ENCODE measurements at places on chromosomes 6 and 20.

DNA sequence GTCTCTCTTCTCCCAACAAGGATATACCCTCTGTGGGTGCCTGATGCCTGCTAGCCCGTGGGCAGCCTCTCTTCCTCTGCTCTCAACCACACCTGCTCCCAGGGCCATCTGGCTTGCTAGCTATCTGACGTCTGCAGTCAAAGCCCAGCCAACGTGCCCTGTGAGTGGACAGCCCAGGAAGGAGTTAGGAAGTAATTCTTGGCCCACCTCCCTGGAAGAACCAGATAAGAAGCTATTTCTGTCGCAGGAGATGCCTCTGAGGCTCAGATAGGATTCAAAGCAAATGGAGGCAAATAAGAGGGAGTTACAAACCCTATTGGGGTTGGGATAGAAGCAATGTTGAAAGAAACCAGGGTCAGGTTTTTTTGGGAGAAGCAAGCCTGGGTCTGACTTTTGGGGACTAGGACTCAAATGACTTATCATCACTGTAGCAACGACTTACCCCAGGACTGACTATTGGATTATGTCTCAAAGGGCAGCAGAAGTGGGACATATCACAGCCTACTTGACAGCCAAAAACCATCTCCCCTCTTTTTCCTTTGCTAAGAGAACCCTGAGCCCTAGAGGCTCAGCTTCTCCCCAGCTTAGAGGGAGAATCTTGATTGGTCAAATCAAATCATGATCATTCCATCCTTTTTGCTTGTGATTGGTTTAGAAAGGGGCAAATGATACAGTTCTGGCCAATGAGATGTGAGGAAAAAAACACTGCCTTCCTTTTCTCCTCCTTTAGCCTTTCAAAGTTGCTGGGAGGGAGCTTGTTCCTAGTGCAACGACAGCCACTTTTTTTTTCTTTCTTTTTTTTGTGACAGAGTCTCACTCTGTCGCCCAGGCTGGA, 18.0 kb upstream of the CDK5RAP1 start:
- no peak for DNase-seq

GRCh38 chr20:60203451-60203850, 245.2 kb downstream of the CDH26 start:
- DNase-seq = peak; percentile 73

DNA sequence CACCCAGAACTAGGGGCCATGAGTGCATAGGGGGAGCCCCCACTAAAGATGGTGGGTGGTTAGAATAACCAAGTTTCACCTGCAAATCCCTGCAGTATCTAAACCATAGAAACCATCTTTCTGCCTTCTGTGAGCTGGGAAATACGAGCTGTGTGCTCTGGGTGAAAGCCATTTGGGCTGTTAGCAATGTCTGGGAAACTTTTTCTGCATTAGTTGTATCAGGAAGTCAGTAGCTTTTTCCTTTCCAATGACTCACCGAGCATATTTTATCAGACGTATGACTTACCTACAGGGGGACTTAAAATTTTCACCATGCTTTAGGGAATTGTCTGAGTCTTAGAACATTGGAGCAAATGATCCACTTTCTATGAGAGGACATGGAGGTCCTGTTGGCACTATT, 584.0 kb downstream of the QKI start:
- no peak for DNase-seq

DNA sequence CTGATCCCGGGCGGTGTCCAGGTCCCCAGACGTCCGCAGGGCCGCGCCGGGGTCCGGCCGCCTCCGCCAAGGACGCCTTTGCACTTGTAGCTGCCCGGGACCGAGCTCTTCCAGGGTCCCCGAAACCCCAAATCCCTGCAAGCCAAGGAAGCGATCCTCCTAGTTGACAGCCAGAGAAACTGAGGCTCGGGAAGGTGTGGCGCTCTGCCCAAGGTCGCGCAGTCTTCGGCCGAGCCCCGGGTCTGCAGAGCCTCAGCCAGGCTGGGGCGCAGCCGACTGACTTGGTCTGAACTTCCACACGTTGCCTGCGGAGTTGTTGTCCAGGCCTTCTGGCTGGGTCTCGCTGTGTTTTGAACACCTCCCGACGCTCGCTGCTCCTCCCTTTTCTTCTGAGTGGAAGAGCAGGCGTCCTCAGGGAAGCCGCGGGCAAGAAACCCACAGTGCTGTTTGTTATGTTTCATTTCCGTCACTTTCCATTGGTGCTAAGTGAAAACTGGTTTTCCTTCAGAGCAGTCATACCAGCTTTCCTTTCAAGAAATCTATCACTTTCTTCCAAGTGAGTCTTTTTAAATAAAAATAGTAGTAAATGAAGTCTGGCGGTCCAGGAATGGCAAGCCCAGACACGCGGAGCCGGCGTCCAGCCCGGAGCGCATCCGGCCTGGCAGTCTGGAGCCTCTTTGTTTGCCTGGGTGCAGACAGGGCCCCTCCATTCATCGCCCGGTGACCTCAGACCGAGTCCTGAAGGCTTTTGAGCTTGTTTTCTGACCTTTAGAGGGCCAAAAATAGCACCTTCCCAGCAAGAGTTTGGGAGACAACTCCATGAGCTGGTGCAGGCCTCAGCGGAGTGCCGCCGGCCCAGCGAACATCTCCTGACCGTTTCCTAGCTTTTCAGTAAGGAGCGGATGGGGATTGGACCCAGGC, 698 bp downstream of the FAM210B start:
- peak; percentile 79 for DNase-seq

- no peak for DNase-seq
Observed at GRCh38 chr20:45087814-45088213, 13.1 kb downstream of the KCNS1 start.

DNA sequence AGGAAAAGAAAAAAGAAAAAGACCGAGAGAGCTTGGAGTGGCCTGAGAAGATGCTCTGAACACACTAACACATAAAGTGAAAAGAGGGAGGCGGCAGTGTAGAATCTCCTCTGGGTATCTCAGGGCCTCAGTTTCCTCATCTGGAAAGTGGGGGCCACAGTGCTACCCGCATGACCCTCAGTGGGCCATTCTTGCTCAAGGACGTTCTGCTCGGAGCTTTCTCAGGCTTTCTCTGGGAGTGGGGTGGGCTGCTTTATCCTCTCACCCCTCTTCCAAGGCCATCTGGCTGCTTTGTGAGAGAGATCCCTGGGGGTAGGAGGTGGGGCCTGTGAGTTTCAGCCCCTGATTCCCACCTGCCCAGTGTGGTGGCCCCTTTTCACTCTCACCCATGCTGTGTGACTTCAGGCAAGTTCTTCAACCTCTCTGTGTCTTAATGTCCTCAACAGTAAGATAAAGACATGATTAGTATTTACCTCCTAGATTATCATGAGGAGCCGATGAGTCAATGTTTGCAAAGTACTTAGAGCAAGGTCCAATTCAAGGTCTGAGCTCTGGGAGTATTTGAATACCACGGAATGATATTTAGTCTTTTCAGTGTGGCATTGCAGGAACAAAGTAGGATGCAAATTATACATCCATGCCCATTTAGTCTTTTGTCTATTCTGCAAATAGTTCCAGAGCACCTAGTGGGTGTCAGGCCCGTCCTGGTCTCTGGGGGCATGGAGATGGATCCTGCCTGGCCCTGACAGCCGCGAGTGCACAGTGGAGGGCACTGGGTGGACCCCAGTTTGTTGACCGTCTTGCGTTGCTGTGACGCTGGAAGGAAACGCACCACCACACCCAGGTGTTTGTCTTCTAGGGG, 34.3 kb downstream of the SRC start:
- DNase-seq = no peak

GRCh38 chr6:132671295-132671694, 12.3 kb upstream of the TAAR1 start:
- DNase-seq = no peak

GRCh38 chr20:46104262-46104661, 13.9 kb upstream of the CD40 start:
- DNase-seq = no peak

DNA sequence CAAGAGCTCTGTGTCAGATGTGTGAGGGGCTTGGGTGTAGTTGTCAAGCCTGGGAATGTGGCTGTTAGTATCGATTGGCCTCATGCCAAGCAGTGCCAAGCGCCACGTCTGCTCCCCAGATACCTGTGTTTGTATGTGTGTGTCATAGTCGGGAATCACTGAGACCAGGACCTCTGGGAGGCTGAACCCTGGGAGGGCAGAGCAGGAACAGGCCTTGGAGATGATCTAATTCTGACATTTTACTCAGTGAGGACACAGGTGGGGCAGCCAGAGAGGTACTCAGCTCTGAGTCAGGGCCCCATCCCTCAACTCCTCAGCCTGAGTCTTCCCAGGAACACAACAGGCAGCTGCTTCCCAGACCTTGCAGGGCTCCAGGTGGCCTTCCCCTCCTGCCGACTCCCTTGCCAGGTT, 51.2 kb upstream of the FANCE start:
- peak; percentile 70 for DNase-seq

DNA sequence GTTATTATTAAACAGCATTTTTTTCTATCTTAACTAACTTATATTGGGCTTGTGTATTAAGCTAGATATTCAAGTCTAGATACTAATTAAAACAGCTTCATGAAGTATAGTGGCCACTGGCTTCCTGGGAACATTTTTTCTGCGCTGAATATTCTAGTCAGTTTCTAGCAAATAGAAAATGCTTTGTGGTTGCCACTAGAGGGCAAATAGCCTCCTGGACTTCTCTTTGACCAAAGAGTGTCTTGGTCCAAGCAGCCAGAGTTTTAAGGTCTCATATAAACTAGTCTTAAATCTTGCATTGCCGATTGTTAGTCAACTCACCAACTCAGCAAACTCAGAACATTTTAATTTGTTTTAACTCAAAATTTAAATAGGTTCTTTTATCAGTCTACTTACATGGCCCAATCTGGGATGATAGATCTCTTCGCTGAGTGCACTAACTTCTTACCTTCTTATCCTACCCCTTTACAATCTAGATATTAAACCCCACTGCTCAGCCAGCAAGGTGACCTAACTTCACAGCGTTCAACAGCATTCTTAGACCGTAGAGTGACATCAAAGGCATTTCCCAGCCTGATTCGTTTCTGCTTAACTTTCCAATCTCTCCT, 24.6 kb upstream of the ID4 start:
- DNase-seq = peak; percentile 13

DNA sequence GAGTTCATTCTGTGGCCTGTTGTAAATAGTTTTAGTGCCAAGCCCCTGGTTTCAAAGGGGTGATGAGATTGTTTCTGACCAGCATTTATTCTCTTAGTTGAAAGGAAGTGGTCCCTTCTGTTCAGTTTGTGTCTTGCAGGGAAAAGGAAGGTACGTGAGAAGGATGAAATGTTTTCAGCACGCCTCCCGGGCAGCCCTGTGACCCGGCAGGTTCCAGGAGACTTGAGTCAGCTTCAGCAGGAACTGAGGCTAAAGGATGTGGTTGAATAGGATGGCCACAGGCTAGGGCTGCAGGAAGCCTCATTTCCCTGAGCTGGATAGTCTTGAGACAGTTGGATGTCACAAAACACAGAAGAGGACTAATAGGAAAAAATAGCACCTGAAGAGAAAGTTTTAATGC, 132.4 kb upstream of the SYNDIG1 start:
- peak; percentile 26 for DNase-seq

- DNase-seq = no peak
Observed at GRCh38 chr20:54086507-54087039, 16.2 kb upstream of the BCAS1 start.

GRCh38 chr6:84774985-84775284, 10.5 kb upstream of the TBX18 start:
- DNase-seq = no peak

DNA sequence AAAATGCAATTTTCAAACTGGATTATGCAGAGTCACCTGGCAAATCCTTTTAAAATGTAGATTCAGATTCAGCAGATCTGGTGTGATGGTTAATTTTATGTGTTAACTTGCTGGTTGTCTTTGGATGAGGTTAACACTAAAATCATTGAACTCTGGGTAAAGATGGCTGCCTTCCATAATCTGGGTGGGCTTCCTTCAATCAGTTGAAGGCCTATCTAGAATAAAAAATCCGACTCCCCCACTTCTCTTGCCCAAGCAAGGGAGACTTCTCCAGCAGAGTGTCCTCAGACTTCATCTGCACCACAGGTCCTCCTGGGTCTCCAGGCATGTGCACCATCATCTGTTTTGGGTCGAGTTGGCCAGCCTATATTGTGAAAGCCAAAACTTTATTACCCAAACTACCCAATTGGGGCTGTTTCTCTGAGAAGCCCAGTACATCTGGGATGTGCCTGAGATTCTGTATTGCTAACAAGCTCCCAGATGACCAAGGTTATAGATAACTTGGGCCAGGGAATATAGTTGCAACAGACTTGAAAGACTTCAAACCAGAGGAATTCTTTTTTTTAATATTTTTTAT, 1.6 kb upstream of the SLC17A5 start:
- no peak for DNase-seq

GRCh38 chr20:48822178-48822577, 5.6 kb downstream of the PREX1 start:
- no peak for DNase-seq

- DNase-seq = no peak
Observed at GRCh38 chr6:101486124-101486523, 92.6 kb downstream of the GRIK2 start.

DNA sequence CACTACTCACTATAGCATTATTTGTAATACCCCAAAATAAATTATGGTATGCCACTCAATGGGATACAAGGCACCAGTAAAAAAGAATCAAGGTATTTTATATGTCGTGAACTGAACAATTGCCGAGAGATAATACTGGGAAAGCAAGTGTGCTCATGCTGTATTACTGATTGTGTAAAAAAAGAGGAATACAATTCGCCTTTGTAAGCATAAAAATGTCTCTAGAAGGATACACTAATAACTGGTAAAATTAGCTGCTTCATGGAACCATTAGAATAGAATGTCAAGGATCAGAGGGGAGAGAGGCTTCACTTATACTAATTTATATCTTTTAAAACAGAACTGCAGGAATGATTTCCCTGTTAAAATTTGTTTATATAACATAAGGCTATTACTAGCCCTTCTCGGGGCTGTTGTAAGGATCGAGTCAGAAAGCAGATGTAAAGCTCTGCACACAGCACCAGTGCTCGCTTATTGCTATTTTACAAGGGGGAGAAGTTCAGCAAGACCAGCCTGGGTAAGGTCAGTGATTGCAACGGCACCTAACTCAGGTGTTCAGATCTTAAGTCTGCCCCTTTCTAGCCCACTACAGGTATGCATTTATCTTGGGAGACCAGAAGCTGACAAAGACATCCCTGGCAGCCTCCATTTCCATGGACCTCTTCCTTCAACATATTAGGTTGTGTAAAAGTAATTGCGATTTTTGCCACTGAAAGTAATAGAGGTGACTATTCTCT, 61.6 kb downstream of the MYH7B start:
- no peak for DNase-seq

DNA sequence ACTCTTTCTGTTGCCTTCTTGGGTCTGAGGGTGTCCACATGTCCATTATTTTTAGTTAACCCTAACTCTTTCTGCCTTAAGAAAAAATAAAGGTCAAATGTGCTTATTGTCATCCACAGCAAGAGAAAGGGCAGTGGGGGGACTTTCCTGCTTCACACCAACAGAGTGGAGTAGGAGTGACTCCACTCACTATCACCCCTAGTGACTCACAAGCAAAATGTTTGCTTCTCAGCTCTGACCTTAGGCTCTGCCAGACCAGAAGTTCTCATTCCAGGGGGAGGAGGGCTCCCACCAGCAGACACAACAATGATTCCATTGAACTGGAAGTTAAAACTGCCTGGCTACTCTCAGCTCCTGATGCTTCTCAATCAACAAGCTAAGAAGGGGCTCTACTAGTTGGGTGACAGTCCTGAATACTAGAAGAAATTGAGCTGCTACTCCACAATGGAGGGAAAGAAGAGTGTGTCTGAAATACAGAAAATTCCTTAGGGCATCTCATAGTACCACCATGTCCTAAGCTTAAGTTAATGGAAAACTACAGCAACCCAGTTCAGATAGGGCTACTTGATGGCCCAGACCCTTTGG, 83.9 kb upstream of the AFDN start:
- peak; percentile 43 for DNase-seq
